ENCODE measurements at places on chromosomes 6 and 20.

DNA sequence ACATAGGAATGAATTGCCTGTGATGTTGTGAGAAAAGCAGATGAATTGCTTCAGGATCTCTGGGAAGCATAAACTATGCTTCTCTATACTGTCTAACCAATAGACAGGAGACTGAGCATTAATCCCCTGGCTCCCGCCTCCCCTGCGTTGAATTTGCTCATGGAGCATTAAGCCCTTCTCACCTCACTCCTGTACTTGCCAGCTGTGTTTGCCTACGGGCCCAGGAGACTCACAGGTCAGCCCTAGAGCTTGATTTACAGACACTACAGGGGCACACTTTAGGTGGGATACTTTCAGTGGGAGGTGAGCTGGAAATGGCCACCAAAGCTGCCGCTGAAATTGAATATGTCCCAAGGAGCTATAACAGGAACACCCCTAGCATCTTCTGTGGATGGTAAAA is 418.7 kb downstream of the CBLN4 start:
- no peak for DNase-seq

GRCh38 chr6:32752580-32752979 is 10.8 kb downstream of the HLA-DQB2 start:
- no peak for DNase-seq

DNA sequence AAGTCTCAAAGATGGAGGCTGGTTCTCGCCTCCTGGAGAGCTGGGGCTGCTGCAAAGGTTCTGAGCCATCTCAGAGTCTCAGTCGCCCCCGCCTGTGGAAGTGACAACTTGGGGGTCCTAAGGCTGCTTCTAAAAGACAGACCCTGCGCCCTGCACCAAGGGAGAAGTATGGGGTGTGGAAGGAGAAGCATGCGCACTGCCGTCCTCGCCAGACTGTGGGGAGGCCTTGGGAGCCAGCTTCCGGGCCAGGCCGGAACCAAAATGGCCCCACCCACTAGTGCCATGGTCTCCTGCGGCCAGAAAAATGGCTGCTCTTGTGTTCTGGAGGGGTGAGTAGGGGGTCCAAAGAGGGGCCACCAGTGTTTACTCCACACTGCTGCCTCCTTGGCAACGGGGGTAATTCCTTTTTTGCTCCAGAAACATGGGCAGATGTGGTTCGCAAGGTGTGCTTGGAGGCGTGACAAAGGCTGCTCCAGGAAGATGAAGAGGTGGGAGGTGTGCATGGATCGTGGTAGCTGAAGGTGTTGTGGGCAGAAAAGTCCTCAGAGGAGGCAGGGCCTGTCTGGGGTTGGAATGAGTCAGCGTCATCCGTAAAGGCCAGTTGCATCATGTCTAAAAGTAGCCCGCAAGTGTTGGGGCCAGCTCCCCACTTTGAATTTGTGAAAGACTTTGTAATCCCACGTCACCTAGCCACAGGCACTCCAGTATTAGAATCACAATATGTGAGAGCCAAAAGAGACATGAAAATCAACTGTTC is 329.8 kb upstream of the SOX4 start:
- no peak for DNase-seq

DNA sequence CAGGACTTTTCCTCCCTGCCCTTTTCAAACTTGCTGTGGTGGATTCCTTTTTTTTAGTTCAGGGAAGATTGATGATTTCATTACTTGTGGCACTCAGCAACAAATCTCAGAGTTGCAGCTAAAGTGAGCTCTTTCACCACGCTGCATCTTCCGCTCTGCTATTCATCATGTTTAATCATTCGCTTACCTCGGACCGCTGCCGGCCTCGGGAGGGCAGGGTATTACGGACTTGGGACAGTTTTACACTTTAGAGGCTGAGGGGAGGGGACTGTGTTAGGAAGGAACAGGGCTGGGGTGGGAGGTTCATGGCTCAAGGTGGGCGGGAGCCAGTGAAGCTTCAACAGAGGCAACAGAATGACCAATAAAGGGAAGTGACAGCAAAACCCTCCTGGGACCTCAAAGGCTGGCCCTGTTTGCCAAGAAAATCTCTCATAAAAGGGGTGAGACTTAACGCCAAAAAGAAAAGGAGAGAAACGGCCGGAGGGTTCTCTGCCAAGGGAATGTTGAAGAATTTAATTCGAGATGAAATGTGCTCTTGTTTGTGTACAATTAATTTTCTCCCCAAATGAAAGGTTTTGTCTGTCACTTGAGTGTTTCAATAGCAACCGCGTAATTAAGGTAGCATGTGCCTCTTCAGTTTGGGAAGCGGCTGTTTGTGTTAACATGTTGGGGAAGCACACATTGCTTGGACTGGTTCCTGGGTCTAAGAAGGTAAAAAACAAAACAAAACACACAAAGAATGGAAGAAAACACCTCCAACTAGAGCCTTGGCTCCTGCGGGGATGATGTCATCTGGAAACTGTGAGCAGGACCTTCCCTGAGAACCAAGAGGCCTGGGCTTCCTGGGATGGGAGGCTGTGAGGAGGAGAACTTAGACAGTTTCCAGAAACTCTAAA is 72.5 kb upstream of the SULF2 start:
- peak; percentile 83 for DNase-seq

DNA sequence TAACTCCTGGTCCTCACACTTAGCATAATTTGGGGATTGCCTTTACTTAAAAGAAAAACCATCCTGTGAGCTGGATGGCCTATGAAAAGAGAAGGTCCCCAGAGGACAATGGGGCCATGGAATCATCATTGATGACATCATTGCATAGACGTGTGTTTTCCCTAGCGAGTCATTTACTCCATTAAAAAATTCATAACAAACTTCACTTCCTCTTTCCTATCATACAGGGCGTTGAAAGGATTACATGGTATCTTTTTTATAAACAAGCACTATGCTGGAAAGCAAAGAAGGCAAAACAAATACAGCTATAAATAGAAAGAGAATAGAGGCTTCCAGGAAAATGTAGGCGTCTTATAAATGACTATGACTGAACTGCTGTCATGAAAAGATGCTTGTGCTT is 11.3 kb upstream of the COL12A1 start:
- DNase-seq: no peak

DNA sequence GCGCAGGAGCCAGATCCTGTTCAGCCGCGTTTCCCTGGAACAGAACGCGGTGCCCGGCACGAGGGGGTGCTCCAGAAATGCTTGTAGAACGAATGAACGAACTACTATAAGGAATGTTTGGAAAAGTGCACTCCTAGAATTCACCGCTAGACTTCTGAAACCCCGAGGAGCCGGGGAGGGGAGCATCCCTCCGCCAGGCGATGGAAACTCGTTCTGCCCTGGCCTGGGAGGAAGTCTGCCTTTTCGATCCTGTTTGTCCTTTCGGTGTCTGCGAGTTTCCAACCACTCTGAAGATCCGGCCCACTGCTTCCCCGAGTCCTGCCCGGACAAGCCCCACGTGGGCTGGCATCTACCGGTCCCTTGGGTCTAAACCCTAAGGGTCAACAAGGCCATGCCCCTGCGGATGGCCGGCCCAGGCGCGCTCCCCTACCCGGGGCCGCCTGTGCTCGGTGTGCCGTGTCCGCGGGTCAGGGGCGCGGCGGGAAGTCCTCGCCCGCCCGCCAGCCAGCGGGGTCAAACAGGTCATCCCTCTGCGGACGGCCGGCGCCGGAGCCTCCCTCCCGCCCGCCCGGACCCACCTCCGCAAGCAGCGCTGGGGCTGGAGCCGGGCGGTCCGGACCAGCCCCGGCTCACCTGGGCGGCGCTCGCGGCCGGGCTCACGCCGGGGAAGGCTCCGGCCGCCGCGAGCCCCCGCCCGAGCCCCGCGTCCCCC is 526 bp downstream of the SULF2 start:
- DNase-seq: peak; percentile 76

DNA sequence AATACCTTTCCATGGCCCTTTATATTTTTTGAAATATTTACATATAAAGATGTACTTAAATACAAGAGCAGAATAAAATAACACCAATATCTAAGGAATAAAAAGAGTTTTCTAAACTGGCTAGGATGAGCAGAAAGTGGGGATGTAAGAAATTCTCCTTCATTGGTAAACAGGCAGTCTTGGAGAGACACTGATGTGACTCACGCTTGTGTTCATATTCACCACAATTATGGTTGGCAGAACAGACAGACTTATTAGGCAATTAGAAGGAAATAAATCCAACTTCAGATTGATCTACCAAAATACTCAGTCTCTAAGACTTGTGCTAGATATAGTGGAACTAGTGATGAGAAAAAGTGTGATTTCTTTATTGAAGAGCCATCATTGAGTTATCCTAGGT is 463.7 kb downstream of the CDC5L start:
- no peak for DNase-seq

DNA sequence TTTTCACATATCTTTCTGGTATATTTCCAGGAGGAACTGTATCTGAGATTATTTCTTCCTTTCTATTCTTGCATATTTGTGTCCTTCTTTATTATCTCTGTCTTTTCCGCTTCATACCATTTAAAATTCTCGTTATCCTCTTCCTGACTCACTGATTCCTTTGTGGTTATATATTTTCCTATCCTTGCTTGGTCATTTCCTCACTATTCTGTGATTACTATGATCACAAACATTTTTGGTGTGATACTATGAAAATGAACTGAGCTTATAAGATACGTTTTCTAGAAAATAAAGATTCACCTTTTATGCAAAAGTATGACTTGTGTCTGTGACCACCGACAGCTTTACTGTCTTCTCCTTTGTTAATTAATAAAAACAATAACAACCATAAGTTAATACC is 26.5 kb upstream of the MYCT1 start:
- no peak for DNase-seq

DNA sequence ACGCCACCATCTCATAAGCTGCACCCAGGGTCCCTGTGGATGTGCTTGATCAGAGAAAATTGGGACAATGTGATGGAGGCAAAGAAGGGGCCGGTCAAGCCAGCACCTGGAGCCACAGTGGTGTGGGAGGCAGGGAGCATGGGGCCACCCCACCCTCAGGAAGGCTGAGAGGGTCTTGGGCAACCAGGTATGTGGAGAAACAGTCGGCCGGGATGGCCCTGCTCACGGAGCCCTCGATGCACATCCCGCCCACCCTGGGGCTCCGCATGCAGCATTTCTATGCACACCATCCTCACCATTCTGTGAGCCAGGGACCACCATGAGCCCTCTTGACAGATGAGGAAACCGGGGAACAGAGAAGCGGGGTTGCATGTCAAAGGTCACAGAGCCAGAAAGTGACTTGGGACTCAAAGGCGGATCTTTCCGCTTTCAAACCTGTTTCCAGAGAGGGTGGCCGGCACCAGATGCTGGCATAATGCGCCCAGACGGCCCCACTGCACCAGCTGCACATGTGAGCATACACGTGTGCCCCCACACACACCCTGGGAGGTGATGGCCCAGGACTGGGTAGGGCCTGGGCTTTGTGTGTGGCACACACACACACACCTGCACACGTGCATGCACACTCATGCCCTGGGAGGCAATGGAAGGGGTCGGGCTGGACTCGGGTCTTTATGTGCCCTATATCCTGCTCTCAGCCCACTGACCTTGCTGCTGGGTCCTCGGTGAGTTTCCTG is 398.5 kb downstream of the TAF4 start:
- DNase-seq: no peak

DNA sequence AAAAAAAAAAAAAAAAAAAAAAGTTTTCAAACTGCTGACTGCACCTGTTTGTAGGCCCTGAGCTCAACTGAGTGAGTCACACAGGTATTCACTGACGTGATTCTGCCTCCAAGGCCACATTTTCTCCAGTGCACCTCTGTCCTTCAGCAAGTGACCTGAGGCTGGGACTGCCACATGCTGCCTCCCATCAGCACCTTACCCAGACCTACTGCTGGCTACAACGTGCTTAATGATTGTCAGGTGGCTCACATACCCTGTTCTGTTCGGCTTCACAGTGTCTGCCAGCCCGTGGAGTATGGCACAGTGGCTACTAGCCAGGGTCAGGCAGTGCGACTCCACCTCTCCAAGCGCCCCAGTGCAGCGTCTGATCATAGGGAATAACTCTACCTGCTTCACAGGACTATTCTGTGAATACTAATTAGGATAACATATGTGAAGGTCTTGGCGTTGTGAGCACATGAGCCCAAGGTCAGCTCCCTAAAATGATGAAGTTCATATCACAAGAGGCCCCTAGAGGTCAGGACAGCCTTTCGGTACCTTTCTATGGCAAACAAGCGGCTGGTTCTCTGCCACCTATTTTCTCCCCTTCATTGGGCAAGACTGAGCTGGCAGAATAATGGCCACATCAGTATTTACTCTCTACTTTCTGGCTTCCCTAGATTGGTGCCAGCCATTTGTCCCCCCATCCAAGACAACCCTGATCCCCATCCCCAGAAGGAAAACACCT is 28.1 kb downstream of the RIPOR3 start:
- DNase-seq: no peak

DNA sequence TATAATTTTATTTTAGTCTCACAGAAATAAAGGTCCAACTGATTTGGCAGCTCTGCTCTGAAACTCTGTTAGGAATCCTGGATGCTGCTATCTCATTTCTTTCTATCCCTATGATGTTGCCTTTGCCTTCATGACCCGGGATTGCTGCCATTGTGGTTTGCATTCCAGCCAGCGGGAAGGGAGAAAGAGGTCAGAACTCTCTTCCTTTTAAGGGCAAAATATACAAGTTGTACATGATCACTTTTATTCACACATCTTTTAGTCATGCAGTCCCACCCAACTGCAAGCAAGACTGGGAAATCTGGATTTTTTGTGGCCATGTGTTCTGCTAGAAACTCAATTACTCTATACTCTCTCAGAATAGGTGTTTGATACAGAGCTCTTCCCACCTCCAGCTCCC is 263.1 kb upstream of the ZFP64 start:
- no peak for DNase-seq

GRCh38 chr20:50824137-50824536 is 29.3 kb downstream of the BCAS4 start:
- DNase-seq: no peak

DNA sequence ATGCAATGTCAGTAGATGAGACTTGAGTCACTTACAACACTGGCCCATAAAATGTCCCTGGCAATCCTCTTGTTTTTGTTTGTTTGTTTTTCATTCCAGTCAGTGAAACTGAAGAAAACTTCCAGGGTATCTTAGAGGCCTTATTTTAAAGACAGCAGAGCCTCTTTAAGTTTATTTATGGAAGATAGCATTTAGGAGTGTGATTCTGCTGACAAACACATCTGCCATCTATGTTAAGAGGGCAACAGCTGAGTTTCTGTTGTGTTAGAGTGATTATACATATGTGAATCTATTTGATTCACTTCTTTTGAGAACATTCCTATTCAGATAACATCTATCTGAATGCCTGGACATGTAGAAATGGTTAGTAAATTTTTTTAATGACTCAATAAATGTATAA is 812.6 kb downstream of the TENT5A start:
- no peak for DNase-seq

- DNase-seq: no peak
Observed at GRCh38 chr6:33019372-33019771, 10.0 kb upstream of the HLA-DOA start.

DNA sequence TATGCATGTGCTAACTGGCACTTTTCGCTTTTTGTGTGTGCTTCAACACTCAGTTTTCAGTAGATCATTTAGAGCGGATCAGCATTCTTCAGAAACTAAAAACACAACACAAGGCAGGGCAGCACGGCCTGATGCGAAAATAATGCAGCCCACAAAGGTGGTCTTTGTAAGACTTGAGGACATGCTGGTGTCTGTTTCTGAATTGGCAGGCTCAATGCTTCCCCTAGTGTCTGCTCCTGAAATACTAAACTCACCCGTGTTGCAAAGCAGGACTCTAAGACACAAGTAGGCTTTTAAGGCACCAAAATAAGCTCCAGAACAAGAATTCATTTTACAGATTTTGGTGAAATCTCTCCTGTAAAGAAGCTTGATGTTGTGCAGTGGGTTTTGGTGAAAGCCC is 676.5 kb downstream of the TENT5A start:
- DNase-seq: no peak
